ENCODE measurements at places on chromosomes 4 and X. TPM values are rescaled to one million over a fixed set of nuclear protein-coding genes. Genes with fewer than 3 reads are reported as not detected.

GAB3 gene
- total RNA-seq = 10.5 TPM

ASB9 gene
- total RNA-seq = 1.1 TPM

TLR2 gene
- total RNA-seq = 1.1 TPM

SPRY1 gene
- 18.5 TPM for total RNA-seq

SCML2 gene
- total RNA-seq = 2.5 TPM
